Stimulated activated CD4-positive, alpha-beta T cell treated with anti-CD3 and anti-CD28 coated beads, Interleukin-4, amount 100 ng/mL, for 1 hour (primary cell): ENCODE measurements at places on chromosomes 6 and 20.

GRCh38 chr6:144816936-144817335 lies 531.8 kb downstream of the UTRN start:
- no peak for DNase-seq

- no peak for DNase-seq
These were observed 145.5 kb downstream of the TENT5A start for GRCh38 chr6:81606965-81607381.

GRCh38 chr20:646107-646867 lies 6.7 kb downstream of the SRXN1 start:
- DNase-seq: no peak

DNA sequence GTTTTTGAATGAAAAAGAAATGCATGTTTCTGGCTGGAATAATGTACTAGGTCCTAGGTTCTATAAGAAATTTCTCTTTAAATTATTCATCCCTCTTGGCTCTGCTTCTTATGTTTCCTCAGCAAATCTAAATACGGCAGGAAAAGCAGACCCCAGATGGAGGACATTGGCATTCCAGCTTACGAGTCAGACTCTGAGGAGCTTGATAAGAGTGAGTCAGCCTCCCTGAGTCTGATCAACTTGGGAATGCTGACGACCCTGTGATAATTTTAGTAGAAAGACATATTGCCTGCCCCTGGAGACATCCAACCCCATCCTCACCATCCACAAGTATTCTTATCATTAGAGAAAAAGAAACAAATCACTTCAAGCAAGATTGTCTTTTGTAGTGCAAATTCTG lies 509.7 kb upstream of the MARCKS start:
- DNase-seq: no peak

DNA sequence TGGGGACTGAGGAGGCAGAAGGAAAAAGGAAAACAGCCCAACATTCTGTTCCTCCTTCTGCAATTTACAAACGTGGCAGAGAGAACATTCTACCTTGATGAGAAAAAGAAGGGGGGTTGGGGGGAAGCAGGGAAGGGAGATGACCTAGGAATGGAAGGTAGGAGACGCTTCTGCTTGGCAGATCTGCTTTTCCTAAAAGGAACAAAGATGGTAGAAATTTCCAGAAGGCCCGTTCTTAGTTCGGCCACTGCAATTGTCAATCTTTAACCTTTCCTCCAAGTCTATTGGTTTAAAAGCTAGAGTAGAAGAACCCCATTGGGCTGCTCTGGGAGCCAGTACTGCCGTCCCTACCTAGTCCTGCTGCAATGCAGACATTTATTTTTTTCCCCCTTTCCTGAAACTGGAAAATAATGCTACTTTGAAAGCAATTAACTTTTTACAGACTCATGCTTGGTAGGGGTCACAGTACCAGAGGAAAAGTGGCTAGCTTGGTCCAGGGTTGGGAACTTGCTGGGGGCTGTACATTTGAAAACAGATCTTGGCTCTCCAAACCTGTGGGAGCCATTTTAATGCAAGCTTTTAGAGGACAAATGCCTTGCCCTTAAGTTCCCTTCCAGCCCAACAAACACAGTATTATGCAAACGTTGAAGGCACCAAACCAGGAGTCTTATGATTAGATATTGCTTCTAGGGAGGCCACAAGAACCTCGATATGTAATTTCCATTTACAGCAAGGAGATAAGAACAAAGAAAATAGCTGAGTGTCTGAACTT lies 2.6 kb downstream of the ZMYND8 start:
- DNase-seq: no peak

DNA sequence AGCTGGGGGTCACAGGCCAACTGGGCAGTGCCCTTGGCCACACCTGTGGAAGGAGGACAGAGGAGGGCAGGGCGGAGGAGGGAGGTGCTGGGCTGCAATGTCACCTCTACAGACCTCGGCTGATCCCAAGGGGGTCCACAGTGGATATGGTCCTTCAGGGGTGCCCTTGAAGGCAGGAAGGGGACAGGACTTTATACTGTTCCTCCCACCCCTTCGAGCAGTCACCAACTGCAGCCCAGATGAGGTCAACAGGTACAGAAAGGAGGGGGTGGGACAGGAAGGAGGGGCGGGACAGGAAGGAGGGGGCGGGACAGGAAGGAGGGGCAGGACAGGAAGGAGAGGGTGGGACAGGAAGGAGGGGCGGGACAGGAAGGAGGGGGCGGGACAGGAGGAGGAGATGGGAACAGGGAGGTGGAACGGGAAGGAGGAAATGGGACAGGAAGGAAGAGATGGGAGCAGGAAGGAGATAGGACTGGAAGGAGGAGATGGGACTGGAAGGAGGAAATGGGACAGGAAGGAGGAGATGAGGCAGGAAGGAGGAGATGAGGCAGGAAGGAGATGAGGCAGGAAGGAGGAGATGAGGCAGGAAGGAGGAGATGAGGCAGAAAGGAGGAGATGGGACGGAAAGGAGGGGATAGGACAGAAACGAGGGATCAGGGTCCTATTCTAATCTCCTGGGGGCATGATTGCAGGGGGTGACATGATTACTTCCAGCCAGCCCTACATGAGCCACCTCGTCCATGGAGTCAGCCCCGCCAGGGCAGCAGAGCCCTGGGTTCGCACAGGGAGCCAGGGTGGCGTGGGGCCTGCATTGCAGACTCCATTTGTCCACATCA lies 19.4 kb upstream of the MRGBP start:
- peak; percentile 55 for DNase-seq

DNA sequence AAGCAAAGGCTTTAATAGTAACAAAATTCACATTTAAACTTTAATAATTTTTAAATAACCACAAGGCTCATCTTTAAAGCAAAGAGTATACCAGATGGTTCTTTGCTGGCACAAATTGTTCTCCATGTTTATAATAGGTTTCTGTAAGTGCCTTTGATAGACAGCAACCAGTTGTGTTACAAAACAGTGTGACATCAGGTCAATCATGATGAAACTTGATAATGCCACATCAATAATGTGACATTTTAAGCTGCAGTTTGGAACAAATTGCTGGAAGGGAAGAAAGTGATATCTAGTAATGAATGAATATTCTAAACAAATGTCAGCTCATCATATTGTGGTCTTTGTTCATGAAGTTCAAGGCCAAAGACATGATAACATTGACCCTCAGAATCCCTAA lies 87.5 kb upstream of the MEI4 start:
- no peak for DNase-seq

DNA sequence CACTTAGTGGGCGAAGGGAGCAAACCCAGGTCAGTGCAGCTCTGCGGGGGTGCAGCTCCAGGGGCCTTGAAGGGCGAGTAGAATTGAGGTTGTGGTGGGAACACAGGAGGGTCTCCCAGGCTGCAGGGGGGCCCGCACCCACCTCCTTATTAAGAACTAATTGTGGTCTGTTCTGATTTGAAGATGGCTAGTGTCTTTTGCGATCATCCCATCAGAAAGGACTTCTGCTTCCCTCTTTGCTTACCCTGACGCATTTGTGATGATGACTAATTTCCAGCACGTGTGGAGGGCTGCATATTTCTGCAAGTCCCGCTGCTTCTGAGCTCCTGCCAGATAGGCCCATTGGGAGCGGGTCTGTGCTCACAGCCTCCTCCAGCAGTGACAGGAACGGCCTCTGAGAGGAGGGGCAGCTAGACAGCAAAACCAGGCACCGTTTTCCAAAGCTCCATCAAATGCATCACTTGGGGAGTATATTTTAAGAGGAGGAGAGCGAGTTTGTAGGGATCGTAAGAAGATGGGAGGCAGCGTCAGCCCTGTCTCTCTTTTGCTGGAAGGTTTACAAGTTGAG lies 268.9 kb downstream of the CDH4 start:
- DNase-seq: no peak
